ENCODE measurements at places on chromosomes 2 and 18.

DNA sequence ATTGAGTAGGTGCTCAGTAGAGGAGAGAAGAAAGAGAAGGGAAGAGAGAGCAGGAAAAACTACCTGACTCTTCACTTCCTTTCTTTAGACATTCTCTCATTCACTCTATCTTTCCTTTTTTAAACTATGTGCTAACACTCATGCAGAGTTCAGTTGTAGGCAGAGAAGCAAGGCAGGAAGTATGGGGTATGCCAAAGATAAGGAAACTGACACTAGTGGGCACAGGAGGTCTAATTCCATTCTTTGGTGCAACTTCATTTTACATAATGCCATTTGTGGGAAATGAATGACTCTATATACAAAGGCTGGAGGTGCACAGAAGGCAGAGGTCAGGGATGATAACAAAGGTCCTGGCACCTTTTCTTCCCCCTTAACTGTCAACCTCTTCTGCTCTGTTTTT is 35.1 kb upstream of the ACVR1 start:
- peaks cover 3% of the 10 kb centered on the region for H3K27me3 ChIP-seq
- no peaks in the 10 kb centered on the region for H3K36me3 ChIP-seq
- peaks cover 9% of the 10 kb centered on the region for H3K4me1 ChIP-seq
- H3K4me3 ChIP-seq = no peak overlapping the region
- no peak overlapping the region for H3K27ac ChIP-seq

DNA sequence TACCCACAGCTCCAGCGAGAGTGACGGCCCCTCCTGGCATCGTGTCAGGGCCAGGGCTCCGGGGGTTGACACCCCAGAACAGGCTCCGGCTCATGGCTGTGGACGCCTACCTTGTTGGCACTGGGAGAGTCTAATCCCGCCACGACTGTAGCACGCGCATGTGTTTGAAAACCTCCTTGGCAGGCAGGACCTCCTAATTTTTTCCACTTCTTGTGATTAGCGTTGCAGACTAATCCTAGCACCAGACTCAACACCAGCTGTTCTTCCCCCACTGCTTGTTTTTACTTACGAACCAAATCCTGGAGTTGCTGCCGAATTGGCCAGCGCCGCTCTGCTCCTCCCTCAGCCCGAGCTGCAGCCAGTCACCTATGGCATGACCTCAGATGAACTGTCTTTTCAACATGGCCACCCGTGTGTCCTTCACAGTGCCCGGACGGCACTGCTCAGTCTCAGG is 110.7 kb downstream of the KLHL29 start:
- H3K27ac ChIP-seq = no peak overlapping the region
- no peak for DNase-seq
- no peak overlapping the region for H3K4me3 ChIP-seq
- no peaks in the 10 kb centered on the region for H3K36me3 ChIP-seq

DNA sequence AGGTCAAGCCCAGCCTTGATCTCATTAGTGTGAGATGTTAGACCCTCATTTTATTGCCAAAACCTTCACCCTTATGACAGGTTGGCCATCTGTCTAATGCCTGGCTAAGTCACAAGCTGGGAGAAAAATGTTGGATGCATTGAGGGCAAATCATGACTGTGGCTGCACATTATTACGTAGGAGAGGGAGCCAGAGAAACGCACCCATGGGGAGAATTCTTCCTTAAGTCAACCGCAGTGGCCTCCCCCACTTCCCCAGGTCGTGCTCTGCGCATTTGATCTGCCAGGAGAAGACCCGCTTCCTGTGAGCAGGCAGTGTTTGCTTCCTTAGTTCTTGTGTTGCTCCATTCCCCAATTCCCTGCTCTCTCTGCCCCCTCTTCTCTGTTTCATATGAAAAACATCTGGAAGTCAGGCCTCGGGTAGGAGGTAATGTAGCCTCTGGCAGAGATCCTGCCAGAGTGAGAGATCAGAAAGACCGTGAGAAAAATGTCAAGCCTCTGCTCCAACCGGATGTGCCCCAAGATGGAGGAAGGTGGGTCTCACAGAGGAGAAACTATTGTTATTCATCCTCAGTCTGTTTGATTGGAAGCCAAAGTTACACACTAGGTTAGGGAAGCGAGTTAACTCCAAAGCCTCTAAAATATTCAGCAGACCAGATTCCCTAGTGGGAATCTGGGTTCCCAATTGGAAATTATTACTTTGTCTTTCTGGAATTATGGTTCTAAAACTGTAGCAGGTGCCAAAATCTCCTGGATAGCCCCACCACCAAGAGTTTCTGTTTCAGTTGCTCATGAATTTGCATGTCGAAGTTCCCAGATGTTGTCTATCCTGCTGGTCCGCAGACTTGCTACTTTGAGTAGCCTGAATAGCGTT is 144.3 kb upstream of the PELI1 start:
- DNase-seq = no peak
- no peaks in the 10 kb centered on the region for H3K27me3 ChIP-seq
- no peak overlapping the region for H3K27ac ChIP-seq
- no peak overlapping the region for H3K4me3 ChIP-seq
- H3K36me3 ChIP-seq = no peaks in the 10 kb centered on the region
- no peaks in the 10 kb centered on the region for H3K4me1 ChIP-seq

- peaks cover 46% of the 10 kb centered on the region for H3K36me3 ChIP-seq
- H3K4me1 ChIP-seq = peaks cover 74% of the 10 kb centered on the region
- H3K4me3 ChIP-seq = peak overlapping the region; percentile 5
- H3K27me3 ChIP-seq = no peaks in the 10 kb centered on the region
- no peak for DNase-seq
Measured at GRCh38 chr2:105804266-105804665, 59.6 kb downstream of the NCK2 start.

- H3K27me3 ChIP-seq = no peaks in the 10 kb centered on the region
- H3K4me3 ChIP-seq = no peak overlapping the region
- H3K27ac ChIP-seq = no peak overlapping the region
Measured at GRCh38 chr2:163132850-163133249, 294.3 kb upstream of the KCNH7 start.

- peak; percentile 34 for DNase-seq
- H3K27me3 ChIP-seq = peaks cover 2% of the 10 kb centered on the region
Measured at GRCh38 chr2:101516823-101517690, 42.1 kb upstream of the RFX8 start.

GRCh38 chr2:12032398-12032797 is 286.0 kb downstream of the LPIN1 start:
- H3K4me1 ChIP-seq = no peaks in the 10 kb centered on the region
- no peak overlapping the region for H3K4me3 ChIP-seq
- peaks cover 8% of the 10 kb centered on the region for H3K27me3 ChIP-seq
- H3K36me3 ChIP-seq = no peaks in the 10 kb centered on the region
- no peak for DNase-seq

- H3K36me3 ChIP-seq = peaks cover 12% of the 10 kb centered on the region
- no peak overlapping the region for H3K4me3 ChIP-seq
- DNase-seq = no peak
- H3K27ac ChIP-seq = no peak overlapping the region
- H3K27me3 ChIP-seq = no peaks in the 10 kb centered on the region
- H3K4me1 ChIP-seq = no peaks in the 10 kb centered on the region
Measured at GRCh38 chr2:147937744-147938349, 82.7 kb downstream of the ORC4 start.
